ENCODE measurements at places on chromosomes 6 and 20.

- DNase-seq, result no peak
These were observed 117.8 kb downstream of the TCP11 start for GRCh38 chr6:35023091-35024000.

DNA sequence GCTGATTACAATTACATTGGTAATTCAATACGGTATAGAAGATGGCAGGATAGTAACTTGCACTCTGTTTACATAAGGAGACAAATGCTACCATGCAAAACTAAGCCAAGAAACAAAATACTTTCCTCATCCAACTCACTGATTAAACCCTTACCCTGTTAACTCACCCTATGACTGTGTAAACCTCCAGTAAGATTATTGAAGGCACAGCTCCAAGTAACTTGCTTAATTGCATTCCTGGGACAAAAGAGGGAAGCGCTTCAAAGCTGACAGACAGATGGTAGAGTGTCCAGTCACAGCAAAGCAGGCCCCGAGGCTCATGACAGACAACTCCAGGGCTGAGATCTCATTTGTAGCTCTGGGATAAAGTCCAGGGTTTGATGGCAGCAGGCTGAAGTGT is 6.9 kb upstream of the KIF16B start:
- DNase-seq, result no peak

- no peak for DNase-seq
These were observed 1.9 kb downstream of the MKKS start for GRCh38 chr20:10432079-10432478.

GRCh38 chr6:169263836-169264608 is 10.4 kb upstream of the THBS2 start:
- no peak for DNase-seq

- DNase-seq, result no peak
These were observed 273.0 kb upstream of the TAB2 start for GRCh38 chr6:149044528-149044927.

GRCh38 chr6:166615059-166615770 is 11.8 kb downstream of the RPS6KA2 start:
- no peak for DNase-seq

DNA sequence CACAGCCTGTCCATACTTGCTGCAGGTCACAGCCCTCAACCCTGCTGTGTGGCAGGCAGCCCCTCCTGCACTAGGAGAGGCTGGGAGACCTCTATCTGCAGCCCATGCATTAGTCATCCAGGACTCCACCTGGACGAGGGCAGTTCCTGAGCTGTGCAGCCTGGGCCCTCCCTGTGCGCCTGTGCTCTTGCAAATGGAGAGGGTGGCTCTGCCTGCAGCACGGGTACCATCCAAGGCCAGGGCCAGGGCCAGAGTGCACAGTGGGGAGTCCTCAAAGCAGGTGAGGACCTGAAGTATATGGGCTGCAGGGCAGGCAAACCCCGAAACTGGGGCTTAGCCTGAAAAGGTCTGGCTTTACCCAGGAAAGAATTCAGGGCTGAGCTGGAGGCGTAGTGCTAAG is 89.8 kb upstream of the PHACTR3 start:
- no peak for DNase-seq

DNA sequence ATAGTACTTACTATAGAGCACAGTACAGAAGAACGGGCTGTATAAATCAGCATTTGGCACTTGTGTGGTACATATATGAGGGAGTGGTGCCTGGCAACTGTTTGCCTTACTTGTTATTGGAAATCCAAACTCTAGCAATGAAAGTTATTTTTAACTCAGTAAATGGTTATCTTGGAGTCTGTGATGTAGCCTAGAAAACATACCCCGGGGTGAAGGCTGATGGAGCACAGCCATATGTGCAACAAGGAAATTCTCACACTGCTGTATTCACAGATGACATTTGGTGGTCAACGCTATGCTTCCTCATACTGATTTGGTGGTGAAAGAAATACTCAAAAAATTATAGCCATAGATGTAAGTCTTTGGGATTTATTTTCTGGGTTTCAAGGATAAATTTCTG is 807.5 kb upstream of the FLRT3 start:
- DNase-seq, result no peak

All from SIG-M5 (cell line).